Immature natural killer cell (primary cell): ENCODE measurements at places on chromosomes 13 and 19.

GRCh38 chr13:54175466-54175865 lies 1146.9 kb downstream of the OLFM4 start:
- DNase-seq: no peak

DNA sequence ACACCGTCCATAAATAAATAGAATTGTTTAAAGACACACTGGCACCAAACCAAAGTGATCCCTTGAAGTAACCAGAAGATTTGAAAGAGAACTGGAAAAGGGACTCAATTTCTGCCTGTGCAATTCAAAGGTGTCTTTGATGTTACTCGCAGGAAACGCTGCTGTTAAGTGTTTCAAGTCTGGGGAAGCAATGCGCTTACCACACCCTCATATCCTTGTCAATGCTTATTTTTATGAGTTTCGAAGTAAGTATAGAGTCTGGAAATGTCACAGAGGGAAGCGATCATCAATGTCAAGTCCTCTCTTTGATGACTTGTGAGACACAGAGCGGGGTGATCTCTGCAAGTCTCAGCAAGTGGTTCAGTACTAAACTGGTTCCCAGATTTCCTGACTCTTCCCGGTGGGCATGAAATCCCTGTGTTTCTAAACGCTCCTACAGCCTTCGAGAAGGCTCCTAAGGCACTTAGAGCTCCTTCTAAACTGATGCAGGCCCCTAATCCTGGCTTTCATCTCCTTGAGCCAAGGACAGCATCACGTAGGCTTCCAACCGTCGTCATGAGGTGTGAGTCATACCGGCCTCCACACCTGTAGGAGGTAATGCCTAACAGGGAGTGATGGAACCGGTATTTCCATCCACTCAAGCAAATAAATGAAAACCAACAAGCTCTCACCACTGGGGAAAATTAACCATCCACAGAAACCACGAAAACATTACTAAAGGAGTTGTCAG lies 22.8 kb downstream of the SYDE1 start:
- no peak for DNase-seq

- DNase-seq: no peak
Measured at GRCh38 chr19:4042064-4042730, 24.5 kb downstream of the ZBTB7A start.

GRCh38 chr19:3975144-3975543 lies 4.2 kb upstream of the DAPK3 start:
- no peak for DNase-seq

DNA sequence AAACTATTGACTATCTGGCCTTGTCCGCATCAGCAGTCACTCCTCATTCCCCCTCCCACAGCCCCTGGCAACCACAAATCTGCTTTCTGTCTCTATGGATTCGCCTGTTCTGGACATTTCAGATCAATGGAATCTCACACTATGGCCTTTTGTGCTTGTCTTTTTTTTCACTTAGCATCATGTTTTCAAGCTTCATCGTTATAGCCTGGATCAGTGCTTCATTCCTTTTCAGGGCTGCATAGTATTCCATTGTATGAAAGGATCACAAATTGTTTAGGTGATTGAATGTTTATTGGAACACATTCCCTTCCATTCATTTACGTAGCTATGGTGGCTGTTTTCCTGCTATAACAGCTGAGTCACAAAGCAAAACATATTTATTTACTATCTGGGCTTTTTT lies 7.7 kb upstream of the PGLYRP2 start:
- DNase-seq: no peak

- DNase-seq: no peak
Measured at GRCh38 chr13:112686987-112687386, 2.9 kb upstream of the ATP11A start.

DNA sequence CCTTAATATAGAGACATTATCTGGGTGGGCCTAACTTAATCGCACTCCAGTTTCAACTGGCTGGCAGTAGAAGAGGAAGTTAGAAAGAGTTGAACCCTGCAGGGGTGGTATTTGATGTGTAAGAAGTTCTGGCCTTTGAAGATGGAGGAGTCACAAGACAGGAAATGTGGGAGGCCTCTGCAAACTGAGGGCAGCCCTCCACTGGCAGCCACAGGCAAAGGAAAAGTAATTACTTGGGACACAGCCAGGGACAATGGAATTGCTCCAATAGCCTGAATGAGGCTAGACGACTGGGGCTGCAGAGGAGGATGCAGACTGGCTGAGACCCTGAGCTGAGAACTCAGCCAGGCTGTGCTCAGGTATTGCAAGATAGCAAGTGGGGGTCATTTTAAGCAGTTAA lies 703.3 kb upstream of the ARGLU1 start:
- no peak for DNase-seq

DNA sequence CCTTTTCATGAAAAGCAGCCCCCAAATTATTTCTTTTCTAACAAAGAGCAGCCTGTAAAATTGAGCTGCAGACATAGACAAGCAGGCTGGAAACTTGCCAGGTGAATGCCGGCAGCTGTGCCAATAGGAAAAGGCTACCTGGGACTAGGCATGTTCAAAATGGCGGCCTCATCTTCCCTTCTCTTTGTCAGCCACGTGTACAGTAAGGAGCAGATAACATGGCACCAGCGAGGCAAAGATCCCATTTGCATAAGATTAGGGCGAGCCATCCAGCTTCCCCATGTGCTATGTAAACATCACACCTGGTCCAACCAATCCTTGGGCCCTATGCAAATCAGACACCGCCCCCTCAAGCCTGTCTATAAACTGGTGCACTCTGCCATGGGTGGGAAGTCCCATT lies 31.2 kb upstream of the CACNA1A start:
- no peak for DNase-seq

GRCh38 chr19:2867025-2867991 lies at the start of gene ZNF556:
Gene ZNF556, plus strand, starts transcription at chr19:2867335. Its CDS starts 87 bp downstream, at chr19:2867422.
- DNase-seq: no peak

- DNase-seq: peak; percentile 90
Measured at GRCh38 chr19:49850487-49851342, at the start of gene PTOV1. Gene PTOV1, plus strand, starts transcription at chr19:49851159.

DNA sequence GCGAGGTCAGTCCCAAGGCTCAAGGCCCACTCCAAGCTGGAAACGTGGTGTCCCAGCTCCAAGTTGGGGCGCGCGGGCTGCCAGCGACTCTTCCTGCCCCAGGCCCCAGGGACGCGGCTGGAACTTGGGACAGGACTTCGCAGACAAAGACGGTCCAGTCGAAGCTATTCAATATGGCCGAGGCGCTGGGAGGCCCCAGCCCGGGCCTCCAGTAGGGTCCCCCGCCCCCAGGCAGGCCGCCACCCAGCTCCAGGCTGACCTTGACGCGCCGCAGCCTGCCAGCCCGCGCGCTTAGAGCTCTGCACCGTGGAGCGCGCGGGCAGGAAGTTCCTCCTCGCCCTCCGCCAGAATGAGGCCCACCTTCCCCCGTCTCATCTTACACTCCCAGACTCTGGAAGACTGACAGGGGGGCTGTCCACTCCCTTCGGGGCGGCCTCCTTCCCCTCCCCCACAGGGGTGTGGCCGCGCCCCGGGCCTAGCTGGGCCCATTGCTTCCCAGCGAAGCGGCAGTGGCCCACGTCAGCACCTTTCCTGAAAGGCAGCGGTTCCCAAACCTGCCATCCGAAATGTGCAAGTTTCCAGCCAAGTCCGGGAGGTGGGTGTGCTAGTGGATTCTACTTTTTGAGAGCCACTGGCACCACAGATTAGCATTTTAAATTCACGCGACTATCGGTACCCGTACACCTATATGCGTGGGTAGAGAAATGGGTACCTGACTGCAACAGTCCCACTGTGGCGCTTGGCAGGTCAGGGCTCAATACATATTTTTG lies at the start of gene CCDC8:
CCDC8 (minus strand) TSS at position 303 of the 770 bp plus-strand sequence. CDS start 754 bp downstream, outside the sequence.
- no peak for DNase-seq

DNA sequence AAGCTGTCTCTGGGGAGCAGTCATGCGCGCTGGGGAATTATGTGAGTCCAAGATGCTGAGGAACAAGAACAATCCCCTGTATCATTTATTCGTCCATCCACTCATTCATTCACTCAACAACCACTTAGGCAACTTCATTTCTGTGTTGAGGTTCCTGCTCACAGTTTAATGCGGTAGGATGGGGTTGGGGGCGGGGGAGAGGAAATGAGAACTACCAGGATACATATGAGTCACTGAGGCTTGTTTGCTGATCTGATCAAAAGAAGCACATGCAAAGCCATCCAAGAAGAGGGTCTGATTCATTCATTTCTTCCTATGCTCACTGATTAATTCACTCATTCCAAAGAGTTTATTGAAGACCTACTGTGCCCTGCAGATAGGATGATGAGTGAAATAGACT lies 20.9 kb downstream of the ZNF536 start:
- DNase-seq: no peak

GRCh38 chr19:35313587-35313986 lies 15.4 kb upstream of the CD22 start:
- no peak for DNase-seq

DNA sequence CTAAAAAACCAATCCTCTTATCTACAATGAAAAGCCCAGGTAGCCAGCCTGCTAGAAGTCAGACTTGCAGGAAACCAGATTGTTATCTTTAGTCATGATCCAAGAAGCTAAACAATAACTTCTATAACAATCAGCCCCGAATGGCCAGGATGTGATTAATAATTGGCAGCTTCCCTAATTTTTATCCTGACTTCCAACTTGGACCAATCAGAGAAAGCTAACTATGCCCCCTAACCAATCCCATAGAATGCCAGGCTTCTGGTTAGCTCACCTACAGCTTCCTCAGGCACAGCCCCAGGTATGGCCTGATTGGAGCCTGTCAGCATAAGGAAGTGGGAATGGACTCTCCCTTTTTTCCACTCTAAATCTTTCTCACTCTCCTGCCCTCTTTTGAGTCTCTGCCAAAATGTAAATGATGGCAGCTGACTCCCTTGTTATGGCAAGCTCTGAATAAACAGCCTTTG lies 394.9 kb downstream of the DLEU7 start:
- no peak for DNase-seq

GRCh38 chr13:30164146-30164545 lies 143.2 kb downstream of the KATNAL1 start:
- no peak for DNase-seq

DNA sequence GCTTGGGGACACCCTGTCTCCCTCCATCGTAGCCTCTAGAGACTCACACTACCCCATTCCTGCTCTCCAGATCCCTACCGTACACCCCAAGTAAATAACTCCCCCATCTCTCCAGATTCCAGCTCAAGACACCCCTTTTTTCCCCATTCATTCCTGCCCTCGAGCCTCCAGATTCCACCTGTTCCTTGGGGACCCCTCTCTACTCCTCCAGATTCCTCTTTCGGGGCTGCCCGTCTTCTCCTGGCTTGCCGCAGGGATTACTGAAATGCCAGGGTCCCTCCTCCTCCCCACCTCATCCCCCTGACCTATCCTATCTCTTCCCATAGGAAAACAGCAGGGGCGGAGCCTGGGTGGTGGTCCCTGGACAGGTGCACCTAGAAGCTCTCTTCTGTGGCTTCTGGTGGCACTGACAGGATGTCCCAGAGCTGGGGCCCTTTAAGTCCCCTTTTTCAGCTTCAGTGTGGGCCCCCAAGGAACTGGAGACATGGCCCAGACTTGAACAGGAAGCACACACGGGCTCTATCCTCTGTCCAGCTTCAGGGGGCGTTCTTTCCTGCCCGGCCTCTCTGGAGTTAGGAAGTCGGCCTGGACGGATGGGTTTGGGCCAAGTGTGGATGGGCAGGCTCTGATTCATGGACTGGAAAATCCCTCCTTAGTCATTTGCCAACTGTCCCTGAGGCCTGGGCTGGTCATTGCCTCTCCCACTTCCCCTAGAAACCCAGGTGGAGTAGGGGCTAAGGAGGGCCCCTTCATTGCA lies 1.2 kb downstream of the ZSWIM4 start:
- DNase-seq: no peak

DNA sequence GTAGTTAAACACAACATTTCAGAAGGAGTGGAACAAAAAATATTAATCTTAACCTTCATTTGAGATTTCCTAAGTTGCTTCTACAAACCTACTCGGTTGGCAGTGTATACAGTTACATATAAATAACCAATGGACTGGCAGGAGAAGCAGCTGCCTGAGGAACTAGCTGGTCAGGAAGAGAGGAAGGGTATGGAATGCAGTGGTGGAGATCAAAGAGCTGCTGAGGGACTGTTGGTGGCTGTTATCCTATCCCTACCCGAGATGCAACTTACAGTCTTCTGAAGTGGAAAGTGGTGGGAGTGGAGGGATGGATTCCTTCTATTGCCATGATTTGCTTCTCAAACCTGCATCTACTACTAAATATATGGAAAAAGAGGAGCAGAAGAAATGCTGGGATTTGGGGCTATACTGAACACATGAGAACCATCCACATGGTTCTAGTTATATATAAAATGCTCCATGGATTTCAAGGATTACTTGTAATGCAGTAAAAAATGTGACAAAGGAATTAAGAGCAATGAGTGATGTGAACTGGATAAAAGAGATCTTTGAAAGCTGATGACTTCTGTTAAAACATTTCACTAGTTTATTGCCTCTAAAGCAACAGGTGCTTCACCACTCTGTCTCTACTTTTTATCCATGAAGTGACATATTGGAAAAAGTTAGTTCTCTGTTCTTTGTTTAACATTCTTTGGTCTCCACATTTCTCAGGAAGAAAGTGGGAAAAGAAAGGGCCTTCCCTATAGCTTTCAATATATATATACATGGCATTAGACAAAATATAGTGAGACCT lies 29.9 kb downstream of the MICU2 start:
- no peak for DNase-seq

GRCh38 chr19:46954993-46955812 lies 64.4 kb upstream of the NPAS1 start:
- DNase-seq: peak; percentile 57

GRCh38 chr13:44523146-44524015 lies 52.7 kb downstream of the TSC22D1 start:
- no peak for DNase-seq

DNA sequence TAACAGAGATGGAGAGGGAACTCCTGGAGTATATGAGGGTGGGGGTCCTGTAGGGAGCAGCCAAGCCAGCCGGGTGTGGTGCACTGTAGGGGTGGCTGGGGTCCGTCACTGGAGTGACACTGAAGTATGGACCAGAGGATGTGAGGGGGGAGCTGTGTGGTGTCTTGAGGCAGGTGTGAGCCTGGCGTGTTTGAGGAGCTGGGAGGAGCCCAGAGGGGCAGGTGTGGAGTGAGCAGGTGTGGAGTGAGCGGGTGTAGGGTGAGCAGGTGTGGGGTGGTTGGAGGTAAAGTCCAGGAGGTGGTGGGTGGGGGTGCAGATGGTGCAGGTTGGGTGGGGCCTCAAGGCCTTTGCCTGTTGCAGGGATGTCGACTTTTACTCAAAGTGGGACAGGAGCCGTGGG lies 5.9 kb downstream of the B3GNT8 start:
- no peak for DNase-seq

GRCh38 chr13:42977219-42977659 lies 14.8 kb downstream of the EPSTI1 start:
- no peak for DNase-seq

DNA sequence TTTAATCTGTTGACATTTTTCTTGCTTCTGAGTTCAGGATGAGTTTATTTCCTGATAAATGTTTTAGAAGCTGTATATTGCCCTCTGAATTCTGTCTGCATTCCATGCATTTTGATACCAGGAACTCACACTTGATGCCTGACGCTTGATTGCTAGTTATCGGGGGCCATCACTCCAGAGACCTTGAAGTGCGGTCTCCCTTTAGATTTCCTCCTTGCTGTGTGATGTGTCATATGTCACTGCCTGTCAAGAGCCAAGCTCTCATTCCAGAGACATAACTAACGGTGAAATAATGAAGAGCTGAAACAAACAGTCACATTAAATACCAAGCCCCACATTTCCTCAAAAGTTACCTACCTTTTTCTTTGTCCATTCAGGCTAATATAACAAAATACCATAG lies 155.5 kb downstream of the TNFSF13B start:
- DNase-seq: no peak
